ENCODE measurements at places on chromosomes 4 and X. TPM values are rescaled to one million over a fixed set of nuclear protein-coding genes. Genes with fewer than 3 reads are reported as not detected.

ARFIP1 gene
- total RNA-seq = 31.7 TPM

DYNLT3 gene
- total RNA-seq = 11.7 TPM

GC gene
- not detected for total RNA-seq

DNA sequence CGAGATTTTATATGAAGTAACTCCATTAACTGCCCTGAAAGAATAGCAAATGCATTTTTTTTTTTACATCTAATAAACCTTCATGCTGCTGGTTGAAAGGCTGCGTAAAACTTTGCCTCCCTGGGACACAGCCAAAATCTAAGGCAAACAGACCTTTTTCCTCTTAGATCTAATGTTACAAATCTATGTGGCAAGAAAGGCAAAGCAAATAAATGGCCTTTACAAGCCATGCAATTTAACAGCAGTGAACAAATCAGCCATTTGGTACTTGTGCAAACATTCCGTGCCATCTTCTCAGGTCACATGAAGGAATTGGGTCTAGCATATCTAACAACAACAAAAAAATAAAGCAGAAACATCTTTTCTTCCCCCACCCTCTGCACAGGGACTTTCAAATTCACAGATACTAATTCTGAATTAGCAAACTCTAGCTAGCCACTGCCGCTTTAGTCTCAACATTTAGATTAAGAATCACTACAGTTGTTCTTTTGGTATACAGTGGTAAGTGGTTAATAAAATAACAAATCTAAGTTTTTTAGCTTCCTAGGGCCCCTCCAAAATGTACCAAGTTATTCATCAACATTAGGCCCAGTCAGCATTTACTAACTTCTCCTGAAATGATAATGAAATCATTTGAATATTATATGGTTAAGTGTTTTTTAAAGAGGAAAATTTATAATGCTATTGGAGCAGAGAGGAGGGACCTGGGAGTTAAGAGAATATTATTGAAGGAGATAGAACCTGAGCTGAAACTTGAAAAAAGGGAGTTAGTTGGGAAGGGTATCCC lies 593.8 kb downstream of the SMARCA1 start:
- DNase-seq = no peak
- H3K4me1 ChIP-seq = no peaks in the 10 kb centered on the region
- no peak overlapping the region for H3K4me3 ChIP-seq
- no peak overlapping the region for H3K27ac ChIP-seq
- H3K27me3 ChIP-seq = no peaks in the 10 kb centered on the region

GRCh38 chrX:153818571-153819383 lies 11.6 kb downstream of the PDZD4 start:
- no peak for DNase-seq
- H3K27ac ChIP-seq = no peak overlapping the region
- peak overlapping the region; percentile 32 for H3K4me3 ChIP-seq
- H3K27me3 ChIP-seq = no peaks in the 10 kb centered on the region
- no peaks in the 10 kb centered on the region for H3K4me1 ChIP-seq
- H3K36me3 ChIP-seq = no peaks in the 10 kb centered on the region

- H3K4me3 ChIP-seq = no peak overlapping the region
- no peaks in the 10 kb centered on the region for H3K27me3 ChIP-seq
- no peaks in the 10 kb centered on the region for H3K36me3 ChIP-seq
- DNase-seq = no peak
- H3K27ac ChIP-seq = no peak overlapping the region
These were observed 74.8 kb downstream of the STARD8 start for GRCh38 chrX:68721991-68722860.
